A549 treated with CORT108297 at 1 μM for 4 hours (cell line): ENCODE measurements at places on chromosomes 12 and 14. TPM values are rescaled to one million over a fixed set of nuclear protein-coding genes. Genes with fewer than 3 reads are reported as not detected.

The SLC4A8 gene
- total RNA-seq, result 0.82 to 1.6 TPM (median 1.2 TPM) in 5 replicates

The IFT81 gene
- total RNA-seq, result 13.8 to 28.1 TPM (median 21.0 TPM) in 5 replicates

The SLC38A4 gene
- not detected in 5 replicates for total RNA-seq

The APOF gene
- total RNA-seq, result not detected in 5 replicates

The ASB2 gene
- total RNA-seq, result 1.3 to 3.5 TPM (median 1.8 TPM) in 5 replicates
